ENCODE measurements at places on chromosomes 5 and 9.

DNA sequence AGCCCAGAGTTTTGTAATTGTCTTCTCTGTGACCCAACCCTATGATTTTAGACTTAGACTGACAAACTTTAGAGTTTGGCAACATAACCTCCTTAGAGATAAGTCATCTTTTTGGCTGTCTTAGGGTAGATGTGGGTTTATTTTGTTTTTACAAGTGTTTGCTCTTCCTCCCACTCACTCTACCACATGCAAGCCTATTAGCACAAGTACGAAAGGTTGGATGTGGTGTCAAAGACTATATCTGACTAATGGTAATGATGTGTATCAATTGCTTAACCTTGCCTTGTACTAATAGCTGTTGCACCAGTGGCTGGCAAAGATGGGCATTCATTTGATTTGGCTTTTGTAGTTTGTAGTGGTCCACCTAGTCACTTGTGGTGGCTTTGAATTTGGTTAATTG lies 46.5 kb downstream of the SLC25A46 start:
- peak; percentile 78 for DNase-seq

GRCh38 chr9:95027914-95028852 lies 289.3 kb downstream of the FANCC start:
- no peak for DNase-seq

DNA sequence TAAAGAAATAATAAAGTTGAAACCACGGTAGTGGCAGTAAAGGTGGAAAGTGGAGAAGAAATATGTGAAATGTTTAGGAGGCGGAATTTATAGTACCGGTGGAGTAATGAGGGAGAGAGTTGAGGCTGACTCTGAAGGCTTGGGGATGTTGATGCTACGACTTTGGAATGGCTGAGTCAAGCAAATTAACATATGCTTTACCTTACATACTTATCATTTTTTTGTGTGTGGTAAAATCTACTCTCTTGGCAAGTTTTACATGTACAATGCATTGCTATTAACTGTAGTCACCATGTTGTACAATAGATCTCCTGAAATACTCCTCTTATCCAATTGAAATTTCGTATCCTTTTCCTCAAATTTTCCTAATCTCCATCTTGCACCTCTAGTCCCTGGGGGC lies 179.0 kb downstream of the TAF11L14 start:
- no peak for DNase-seq

DNA sequence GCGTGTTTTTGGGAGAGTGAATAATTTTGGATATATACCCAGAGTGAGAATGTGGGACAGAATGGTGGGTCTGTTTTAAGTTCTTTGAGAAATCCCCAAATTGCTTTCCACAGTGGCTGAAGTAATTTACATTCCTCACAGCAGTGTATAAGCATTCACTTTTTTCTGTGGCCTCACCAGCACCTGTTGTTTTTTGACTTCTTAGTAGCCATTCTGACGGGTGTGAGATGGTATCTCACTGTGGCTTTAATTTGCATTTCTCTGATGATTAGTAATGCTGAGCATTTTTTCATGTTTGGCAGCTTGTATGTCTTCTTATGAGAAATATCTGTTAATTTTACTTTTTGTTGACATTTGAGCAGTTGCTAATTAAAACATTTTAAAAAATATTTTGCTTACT lies 9.4 kb upstream of the SPATA31D1 start:
- DNase-seq = no peak

DNA sequence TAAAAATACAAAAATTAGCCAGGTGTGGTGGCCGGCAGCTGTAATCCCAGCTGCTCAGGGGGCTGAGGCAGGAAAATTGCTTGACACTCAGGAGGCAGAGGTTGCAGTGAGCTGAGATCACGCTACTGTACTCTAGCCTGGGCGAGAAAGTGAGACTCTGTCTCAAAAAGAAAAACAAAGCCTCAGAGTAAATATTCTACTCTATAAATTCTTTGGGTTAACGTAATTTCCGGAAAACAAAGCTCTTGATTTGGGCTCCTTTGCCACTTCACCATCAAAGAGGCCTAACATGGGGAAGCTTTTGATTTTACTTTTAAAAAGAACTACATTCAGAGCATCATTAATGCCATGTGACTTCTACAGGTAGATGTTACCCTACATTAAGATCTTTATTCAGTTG lies 103.1 kb downstream of the SERINC5 start:
- no peak for DNase-seq

DNA sequence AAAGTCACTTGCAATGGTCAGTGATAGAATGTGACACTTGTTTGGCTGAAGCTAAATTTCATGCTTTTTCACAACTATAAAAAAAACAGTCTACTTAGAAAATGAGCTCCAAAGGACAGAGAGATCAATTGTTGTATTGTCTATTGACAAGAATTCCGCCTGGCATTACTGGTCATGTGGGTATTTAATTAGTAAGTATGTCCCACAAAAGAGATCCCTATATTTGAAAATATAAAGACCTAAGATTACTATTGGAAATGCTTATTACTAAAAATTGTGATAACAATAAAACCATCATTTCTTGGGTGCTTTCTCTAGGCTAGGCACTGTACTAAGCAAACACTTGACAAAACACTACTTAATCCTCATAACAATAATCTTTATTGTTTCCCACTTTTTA lies 745.2 kb upstream of the C9orf72 start:
- DNase-seq = no peak

GRCh38 chr9:130172161-130172857 lies at the start of gene NCS1:
NCS1 (plus strand) TSS chr9:130172404; CDS start chr9:130172664, 260 bp downstream.
- DNase-seq = peak; percentile 53

- DNase-seq = peak; percentile 93
Measured at GRCh38 chr9:73780916-73781315, 629.3 kb downstream of the ANXA1 start.

- peak; percentile 17 for DNase-seq
Measured at GRCh38 chr9:12185856-12186255, 507.3 kb upstream of the TYRP1 start.

GRCh38 chr5:17241635-17242034 lies 24.2 kb downstream of the BASP1 start:
- no peak for DNase-seq

DNA sequence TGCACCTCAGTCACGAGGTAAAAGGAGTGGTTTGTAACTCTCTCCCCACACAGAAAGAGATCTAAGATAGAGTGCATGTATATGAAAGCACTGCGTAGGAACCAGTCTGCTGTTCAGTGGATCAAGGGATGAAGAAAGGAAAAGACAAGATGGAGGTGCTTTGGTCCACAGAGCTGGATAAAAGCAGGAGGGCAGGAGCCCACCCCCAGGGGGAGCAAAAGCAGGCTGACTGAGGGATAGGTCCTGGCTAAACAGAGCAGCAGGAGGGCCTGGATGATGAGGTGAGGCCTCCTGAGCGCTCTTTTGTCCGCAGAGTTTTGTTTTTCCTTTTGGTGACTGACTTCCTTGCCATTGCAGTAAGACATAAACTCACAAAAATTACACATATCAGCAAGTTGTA lies 293.5 kb upstream of the C9orf72 start:
- no peak for DNase-seq

DNA sequence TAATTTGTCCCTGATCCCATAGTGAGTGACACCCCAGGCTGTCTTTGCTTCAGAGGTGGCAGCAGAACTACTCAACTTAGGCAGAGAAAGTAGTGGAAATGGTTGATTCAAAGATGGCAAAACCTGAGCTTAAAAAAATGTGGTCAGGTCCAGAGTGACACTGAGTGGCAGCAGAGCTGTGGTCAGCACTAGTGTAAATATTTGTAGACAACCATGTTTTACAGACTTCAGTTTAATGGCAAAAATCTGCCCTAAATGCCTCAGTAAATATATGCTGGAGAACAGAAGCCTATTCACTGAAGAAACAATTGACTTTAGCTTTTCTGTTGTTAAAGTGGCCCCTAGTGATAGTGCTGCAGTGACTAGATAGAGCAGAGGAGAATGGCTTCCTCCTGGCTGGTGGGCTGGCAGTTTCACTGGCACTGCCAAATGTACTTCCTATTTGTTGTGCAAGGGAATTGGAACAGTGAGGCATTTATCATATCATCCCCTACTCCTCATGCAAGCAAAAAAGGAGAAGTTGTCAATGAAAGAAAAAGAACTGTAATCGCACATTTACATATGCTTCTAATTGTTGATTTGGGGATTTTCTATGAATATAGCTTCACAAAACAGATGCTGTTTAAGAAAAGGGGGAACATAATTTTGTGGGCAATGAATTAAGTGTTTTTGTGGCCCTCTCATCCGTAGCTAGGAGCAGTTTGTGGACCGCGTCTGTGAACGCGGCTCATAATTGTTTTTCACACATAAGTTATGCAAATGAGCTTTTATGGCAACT lies 12.0 kb downstream of the PBX3 start:
- no peak for DNase-seq

DNA sequence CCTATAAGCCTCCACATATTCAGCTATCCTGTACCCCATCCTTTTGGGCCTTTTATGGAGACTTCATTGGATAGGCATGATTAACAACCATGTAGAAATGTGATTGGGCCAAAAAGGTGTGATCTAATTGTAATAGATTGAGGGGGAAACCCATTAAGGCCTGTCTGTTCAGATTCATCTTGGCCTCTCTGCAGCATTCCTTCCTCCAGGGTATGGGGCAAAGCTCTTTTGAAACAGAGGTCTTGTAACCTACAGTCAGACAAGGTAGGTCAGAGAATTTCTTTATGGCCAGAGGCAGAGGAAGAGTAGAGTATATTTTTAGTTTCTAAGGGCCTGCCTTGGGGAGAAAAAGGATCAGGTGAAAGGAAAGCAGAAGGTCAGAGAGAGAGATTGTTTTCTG lies 98.5 kb downstream of the INVS start:
- DNase-seq = no peak

DNA sequence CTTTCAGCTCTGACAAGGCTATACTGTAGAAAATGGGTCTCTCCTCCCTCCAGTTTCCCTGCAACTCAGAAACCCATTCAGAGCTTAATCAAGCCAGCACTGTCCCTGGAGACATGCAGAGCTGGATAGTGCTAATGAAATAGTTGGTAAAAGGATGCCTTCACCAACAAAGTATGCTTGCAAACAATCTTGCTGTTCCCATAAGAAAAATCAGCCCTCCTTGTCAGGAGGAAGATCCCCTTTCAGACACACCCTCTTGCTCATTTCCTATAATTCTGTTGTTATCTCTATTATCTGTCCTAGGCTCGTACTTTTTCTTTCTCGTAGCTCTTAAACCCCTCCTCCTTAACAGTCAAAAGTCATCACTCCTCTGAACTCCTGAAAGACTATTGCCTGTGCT lies 9.9 kb upstream of the OSMR start:
- no peak for DNase-seq

- no peak for DNase-seq
Measured at GRCh38 chr5:169635936-169636335, 1.1 kb upstream of the DOCK2 start.

GRCh38 chr9:121892706-121893105 lies 200.4 kb downstream of the TTLL11 start:
- no peak for DNase-seq

- DNase-seq = no peak
Measured at GRCh38 chr9:109062543-109062942, 49.2 kb upstream of the CTNNAL1 start.

GRCh38 chr5:78912085-78912771 lies 72.9 kb downstream of the ARSB start:
- DNase-seq = no peak

DNA sequence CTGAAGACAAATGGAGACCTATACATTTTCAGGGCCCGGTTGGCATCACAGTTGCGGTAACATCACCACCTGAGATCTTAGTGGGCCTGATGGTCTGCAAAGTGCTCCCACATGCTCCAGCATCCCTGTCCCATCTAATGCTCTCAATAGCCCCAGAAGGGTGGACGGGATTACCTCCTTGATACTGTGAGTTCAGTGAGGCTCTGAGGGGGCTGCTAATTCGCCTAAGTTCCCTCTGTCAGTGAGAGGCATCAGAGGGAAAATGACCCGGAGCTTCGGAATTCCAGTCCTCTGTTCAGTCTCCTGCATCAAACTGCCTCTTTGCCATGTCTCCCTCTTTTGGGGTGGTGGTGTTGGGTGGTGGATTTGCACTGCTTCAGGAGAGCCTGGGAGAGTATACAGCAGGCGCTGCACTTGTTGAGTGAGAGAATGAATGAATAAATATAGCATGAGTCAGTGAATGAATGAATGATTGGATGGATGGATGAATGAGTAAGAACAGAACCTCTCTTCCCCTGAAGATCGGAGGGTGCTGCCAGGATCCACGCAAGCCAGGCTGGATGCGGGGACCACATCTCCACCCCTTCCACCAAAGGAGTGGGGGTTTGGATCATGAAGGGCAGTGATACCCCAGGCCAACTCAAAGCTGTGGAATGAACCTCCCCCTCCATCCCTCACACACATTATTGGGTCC lies 141.0 kb downstream of the GABBR2 start:
- no peak for DNase-seq

DNA sequence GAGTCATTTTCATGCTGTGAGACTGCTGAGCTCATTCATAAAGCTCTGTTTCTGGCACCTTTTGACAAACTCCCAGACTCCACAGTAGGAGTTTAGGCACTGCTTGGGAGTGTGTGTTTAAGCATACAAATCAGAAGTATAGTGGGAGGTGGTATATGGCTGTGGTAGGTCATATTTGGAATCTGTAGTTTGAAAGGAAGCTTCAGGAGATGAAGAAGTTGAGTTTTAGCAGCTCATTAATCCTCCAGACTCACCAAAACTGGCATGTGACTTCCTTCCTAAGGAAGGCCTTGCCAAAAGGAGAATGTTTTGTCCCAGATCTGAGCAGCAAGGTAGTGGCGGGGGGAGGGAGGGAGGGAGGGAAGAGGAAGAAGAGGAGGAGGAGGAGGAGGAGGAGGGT lies 52.8 kb downstream of the SAXO1 start:
- DNase-seq = no peak

- no peak for DNase-seq
Measured at GRCh38 chr9:129739432-129739831, 13.4 kb downstream of the PTGES start.

DNA sequence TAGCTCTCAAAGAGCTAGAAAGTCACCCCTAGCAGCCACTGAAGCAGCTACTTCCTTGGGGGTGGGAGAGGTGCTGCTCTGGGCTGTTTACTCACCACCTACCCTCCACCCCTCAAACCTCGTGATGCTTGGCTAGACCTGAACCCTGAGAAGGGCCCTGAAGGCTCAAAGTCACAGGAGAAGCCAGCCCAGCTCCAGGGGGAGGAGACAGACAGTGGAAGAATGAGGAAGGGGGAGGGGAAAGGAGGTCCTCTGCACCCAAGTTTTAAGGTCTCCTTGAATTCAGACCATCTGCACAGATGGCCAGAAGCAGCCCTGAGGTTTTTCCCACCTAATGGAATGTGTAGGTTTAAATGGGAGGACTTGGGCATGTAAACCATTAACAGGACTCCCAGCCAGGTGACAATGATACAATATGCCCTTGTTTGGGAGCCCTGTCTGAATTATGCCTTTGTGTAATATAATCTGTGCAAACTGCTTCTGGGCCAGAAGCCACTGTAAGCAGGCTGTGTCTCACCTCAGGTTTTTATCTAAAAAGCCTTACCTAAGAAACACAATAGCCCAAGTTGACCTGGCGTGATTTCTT lies 180.5 kb downstream of the PIK3R1 start:
- DNase-seq = no peak

GRCh38 chr5:44933686-44934085 lies 124.9 kb downstream of the MRPS30 start:
- DNase-seq = no peak
